ENCODE measurements at places on chromosomes 7 and 10.

GRCh38 chr7:107700570-107700969 is 39.9 kb downstream of the SLC26A4 start:
- no peak for DNase-seq

GRCh38 chr10:2925631-2926030 is 141.7 kb upstream of the PFKP start:
- DNase-seq, result no peak

- DNase-seq, result no peak
Measured at GRCh38 chr10:52394246-52394645, 80.2 kb downstream of the DKK1 start.

DNA sequence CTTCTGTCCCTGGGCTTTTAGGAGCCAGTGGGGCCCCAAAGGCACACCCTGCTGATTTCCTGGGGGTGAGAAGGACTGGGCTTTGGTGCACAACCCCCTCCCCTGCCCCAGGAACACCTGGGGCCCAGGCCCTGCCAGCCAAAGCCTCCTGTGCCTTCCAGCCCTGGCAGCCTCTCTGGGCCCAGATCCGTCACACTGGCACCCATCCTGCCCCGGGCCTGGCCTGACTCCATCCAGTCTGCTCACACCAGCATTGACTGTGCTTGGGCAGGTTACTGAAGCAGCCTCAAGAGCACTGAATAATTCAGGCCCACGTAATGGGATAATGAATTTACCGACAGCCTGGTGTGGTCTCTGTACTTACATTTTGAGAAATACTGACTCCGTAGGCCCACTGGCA is 12.0 kb upstream of the COMTD1 start:
- no peak for DNase-seq

- no peak for DNase-seq
Measured at GRCh38 chr7:31549611-31550010, 35.7 kb downstream of the ITPRID1 start.

DNA sequence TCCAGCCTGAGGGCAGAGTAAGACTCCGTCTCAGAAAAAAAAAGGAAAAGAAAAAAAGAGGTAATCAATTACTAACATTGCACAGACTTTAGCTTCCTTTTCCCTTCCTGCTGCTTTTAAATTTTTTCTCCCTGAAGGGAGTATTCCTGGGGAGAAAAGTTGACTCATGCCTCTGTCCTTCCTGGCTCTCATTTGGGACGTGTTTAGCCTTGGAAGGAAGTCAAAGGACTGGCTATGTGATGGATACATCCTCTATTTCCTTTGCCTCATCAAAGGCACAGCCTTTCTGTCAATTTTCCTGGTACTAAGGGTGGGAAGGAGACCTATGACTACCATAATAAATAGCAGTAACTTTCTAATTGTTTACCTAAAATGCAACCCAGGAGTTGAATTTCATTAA is 77.6 kb downstream of the ITGA8 start:
- no peak for DNase-seq

GRCh38 chr7:106094780-106095179 is 17.3 kb downstream of the SYPL1 start:
- DNase-seq, result no peak

- DNase-seq, result no peak
Measured at GRCh38 chr10:70255329-70256299, 22.4 kb upstream of the PPA1 start.

DNA sequence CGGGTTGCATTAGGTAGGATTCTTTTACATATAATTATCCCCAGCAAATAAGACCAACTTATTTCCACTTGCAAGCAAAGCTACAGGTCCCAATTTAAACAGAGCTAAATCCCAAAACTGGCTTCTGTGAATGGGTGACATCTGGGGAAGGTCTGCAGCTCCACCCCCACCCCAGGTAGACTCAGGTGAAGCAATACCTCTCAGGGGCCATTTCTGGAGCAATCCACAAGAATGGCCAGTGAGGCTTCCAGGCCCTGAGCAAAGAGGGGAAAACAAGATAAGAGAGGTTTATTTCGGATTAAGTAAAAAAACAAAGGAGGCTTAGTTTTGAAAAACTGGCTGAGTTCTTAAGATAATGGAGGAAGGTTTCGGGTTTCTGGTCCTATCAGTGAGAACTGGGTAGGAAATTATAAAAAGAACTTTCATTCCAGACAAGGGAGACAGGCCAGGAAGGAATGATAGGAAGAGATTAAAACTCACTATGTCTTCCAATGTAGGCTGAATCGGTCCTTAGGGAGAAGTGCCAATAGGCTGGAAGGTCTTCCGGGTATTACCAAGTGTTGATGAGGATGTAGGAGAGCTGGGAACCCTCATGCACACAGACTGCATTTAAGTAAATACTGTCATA is 25.4 kb downstream of the SH3PXD2A start:
- no peak for DNase-seq

DNA sequence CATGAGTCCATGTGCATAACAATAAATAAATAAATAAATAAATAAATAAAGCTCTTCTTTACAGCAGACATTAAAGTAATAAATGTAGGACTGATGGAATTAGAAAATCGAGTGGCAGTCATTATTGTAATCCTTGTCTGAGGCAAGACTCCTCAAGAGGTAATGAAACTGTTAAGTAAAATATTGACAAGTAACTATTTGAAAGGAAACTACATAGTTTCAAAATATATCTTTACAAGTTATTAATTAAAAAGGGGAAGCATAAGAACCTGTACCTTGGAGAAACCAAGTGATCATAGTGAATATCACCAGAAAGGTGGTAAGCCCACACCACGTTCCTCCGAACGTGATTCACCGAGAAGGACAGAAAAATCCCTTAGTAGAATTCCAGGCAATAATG is 285.6 kb upstream of the SORCS1 start:
- no peak for DNase-seq

GRCh38 chr7:52920977-52921376 is 114.5 kb upstream of the POM121L12 start:
- DNase-seq, result no peak

GRCh38 chr7:38177621-38178003 is 433 bp upstream of the STARD3NL start:
- no peak for DNase-seq

Measured in activated CD8-positive, alpha-beta memory T cell treated with anti-CD3 and anti-CD28 coated beads for 1 hour (primary cell).